ENCODE measurements at places on chromosomes 7 and 10.

GRCh38 chr7:79051915-79052314, 401.6 kb downstream of the MAGI2 start:
- H3K36me3 ChIP-seq = no peaks in the 10 kb centered on the region
- H3K27me3 ChIP-seq = no peaks in the 10 kb centered on the region
- H3K4me1 ChIP-seq = no peaks in the 10 kb centered on the region
- no peak overlapping the region for H3K27ac ChIP-seq
- DNase-seq = no peak

GRCh38 chr10:86905429-86905828, 52.0 kb downstream of the MMRN2 start:
- DNase-seq = no peak
- no peak overlapping the region for H3K27ac ChIP-seq
- peaks cover 29% of the 10 kb centered on the region for H3K36me3 ChIP-seq
- no peak overlapping the region for H3K4me3 ChIP-seq
- H3K4me1 ChIP-seq = no peaks in the 10 kb centered on the region

GRCh38 chr7:107810626-107811025, 7.6 kb upstream of the SLC26A3 start:
- DNase-seq = peak; percentile 19
- no peaks in the 10 kb centered on the region for H3K27me3 ChIP-seq
- H3K4me3 ChIP-seq = no peak overlapping the region
- H3K4me1 ChIP-seq = no peaks in the 10 kb centered on the region
- no peak overlapping the region for H3K27ac ChIP-seq

GRCh38 chr10:7251696-7252465, 159.0 kb downstream of the SFMBT2 start:
- no peak overlapping the region for H3K27ac ChIP-seq
- no peak overlapping the region for H3K4me3 ChIP-seq
- DNase-seq = no peak
- H3K4me1 ChIP-seq = no peaks in the 10 kb centered on the region
- H3K36me3 ChIP-seq = no peaks in the 10 kb centered on the region

DNA sequence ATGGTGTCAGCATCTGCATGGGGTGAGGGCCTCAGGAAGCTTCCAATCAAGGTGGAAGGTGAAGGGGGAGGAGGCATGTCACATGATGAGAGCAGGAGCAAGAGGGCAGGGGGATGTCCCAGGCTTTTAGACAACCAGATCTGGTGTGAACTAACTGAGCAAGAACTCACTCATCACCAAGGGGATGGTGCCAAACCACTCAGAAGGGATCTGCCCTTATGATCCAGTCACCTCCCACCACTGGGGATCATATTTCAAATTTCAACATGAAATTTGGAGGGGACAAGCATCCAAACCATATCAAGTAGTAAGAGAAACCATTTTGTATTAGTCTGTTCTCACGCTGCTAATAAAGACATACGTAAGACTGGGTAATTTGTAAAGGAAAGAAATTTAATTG, 33.6 kb downstream of the THNSL1 start:
- no peak for DNase-seq
- no peak overlapping the region for H3K27ac ChIP-seq
- H3K27me3 ChIP-seq = no peaks in the 10 kb centered on the region
- no peaks in the 10 kb centered on the region for H3K4me1 ChIP-seq

DNA sequence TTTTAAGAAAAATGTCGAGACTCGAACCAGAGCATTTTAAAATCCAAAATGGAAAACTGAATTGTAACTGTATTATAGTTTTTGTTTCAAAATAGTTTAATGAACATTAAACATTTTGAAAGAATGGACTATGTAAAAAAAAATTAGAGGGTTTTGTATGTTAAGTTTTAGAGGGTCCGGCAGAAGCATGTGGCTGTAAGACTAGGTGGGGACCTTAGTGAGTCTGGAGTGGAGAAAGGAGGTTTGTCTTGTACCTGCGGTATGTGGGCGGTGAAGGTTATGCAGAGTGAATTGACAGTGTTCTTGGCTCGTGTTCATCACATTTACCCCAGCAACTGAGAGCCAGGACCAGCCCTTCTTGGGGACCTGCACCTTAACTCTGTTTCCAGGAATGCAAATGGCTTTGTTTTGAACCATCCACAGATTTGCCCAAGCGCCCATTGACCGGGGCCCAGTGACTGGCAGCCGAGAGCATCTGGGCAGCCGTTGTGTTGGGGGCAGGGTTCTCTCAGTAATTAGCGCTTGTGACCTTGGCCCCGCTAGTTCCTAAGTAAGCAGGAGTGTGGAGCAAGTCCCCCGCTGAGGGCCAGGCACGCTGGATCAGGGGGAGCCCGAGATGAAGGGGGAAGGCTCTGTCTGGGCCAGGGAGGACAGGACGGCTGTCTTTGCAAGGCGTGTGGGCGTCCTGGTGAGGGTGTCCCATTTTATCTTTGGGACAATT, 1.4 kb upstream of the KLF6 start:
- DNase-seq = peak; percentile 84
- H3K4me1 ChIP-seq = peaks cover 28% of the 10 kb centered on the region
- peak overlapping the region; percentile 61 for H3K4me3 ChIP-seq
- H3K36me3 ChIP-seq = peaks cover 6% of the 10 kb centered on the region

DNA sequence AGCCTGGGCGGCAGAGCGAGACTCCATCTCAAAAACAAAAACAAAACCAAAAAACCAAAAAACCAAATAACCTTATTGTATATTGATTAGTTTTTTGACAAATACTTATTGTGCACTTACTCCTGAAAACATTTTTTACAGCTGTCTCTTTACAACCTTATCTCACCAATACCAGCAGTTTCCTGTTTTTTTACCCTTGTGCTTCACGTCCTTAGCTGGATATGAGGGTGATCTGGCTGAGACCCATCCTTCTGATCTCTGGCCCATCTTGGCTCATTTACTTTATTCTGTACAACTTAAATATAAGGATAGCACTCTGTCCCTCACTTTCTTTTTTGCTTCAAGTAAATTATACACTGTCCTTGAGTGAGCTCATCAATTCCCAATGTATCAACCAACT, 104.6 kb upstream of the DNAJB12 start:
- H3K4me1 ChIP-seq = no peaks in the 10 kb centered on the region
- no peaks in the 10 kb centered on the region for H3K36me3 ChIP-seq
- no peak overlapping the region for H3K4me3 ChIP-seq
- no peak for DNase-seq
- no peak overlapping the region for H3K27ac ChIP-seq

- peaks cover 32% of the 10 kb centered on the region for H3K27me3 ChIP-seq
- peaks cover 56% of the 10 kb centered on the region for H3K4me1 ChIP-seq
- H3K27ac ChIP-seq = no peak overlapping the region
- H3K36me3 ChIP-seq = no peaks in the 10 kb centered on the region
- peak overlapping the region; percentile 78 for H3K4me3 ChIP-seq
Measured at GRCh38 chr10:101780818-101781654, 2.2 kb downstream of the NPM3 start.

- no peak overlapping the region for H3K4me3 ChIP-seq
- no peak overlapping the region for H3K27ac ChIP-seq
- no peaks in the 10 kb centered on the region for H3K27me3 ChIP-seq
- H3K36me3 ChIP-seq = no peaks in the 10 kb centered on the region
Measured at GRCh38 chr10:47378606-47379444, 5.3 kb downstream of the ZNF488 start.

- H3K4me3 ChIP-seq = no peak overlapping the region
- peaks cover 13% of the 10 kb centered on the region for H3K4me1 ChIP-seq
- H3K27me3 ChIP-seq = no peaks in the 10 kb centered on the region
- no peaks in the 10 kb centered on the region for H3K36me3 ChIP-seq
Measured at GRCh38 chr7:136891850-136892249, 23.4 kb downstream of the CHRM2 start.

DNA sequence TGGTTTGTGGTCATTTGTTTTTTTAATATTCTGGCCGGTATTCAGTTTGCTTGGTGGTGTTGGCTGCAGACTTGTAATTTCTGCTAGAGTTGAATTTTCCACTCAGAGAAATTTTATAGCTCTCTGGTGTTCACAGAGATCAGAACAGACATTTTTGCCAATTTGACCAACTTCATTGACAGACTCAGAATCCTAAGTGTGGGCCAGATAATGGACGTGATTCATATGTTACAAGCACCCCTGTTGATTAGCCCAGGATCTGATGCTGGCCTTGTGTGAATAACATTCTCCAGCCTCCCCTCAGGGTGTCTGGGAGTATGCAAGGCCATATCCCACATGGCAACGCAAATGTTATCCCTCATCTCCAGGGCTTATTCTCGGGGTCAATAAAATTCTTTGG, 283.8 kb downstream of the C7orf25 start:
- no peak overlapping the region for H3K4me3 ChIP-seq
- DNase-seq = no peak
- H3K4me1 ChIP-seq = no peaks in the 10 kb centered on the region
- no peaks in the 10 kb centered on the region for H3K36me3 ChIP-seq
- no peaks in the 10 kb centered on the region for H3K27me3 ChIP-seq

DNA sequence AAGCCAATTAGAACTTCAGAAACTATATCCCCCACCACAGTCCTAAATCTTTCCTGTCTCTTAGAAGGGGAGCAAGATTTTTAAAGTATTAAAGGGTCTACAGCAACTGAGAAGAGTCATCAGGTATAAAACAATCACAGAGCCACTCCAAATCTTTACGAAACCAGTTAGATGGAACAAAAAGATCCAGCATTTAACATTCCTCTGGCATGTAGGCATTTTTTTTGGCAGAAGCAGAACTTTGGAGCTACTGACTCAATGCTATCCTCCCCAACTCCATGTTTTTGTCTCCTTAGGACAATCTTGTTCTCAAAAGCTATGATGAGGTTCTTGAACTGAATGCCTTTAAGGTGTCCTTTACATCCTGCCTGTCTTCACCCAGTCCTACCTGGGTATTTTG, 333.3 kb downstream of the PRPF18 start:
- H3K4me1 ChIP-seq = no peaks in the 10 kb centered on the region
- H3K36me3 ChIP-seq = no peaks in the 10 kb centered on the region
- no peaks in the 10 kb centered on the region for H3K27me3 ChIP-seq
- H3K27ac ChIP-seq = no peak overlapping the region
- DNase-seq = no peak

- H3K27me3 ChIP-seq = no peaks in the 10 kb centered on the region
- H3K36me3 ChIP-seq = no peaks in the 10 kb centered on the region
- no peaks in the 10 kb centered on the region for H3K4me1 ChIP-seq
- DNase-seq = no peak
- H3K27ac ChIP-seq = no peak overlapping the region
Measured at GRCh38 chr10:3636356-3637181, 148.4 kb downstream of the KLF6 start.

DNA sequence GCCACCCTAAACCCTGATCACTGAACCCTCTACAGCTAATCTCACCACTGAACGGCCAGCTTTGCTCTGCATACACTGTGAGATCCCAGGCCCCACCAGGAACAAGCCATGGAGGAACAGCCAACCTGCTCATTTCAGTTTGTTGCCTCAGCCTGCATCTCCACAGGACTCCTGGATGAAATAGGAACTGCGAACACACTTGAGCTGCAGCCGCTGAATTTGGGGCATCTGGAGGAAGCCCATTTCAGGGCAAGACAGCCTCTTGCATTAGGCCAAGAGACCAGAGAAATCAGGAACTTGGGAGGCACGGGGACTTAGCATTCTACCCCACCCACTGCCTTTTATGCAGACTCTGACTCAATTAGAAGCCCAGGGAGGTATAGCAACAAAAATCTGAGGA, 14.5 kb upstream of the EGR2 start:
- H3K27me3 ChIP-seq = no peaks in the 10 kb centered on the region
- H3K36me3 ChIP-seq = no peaks in the 10 kb centered on the region
- DNase-seq = peak; percentile 14
- H3K4me1 ChIP-seq = no peaks in the 10 kb centered on the region
- no peak overlapping the region for H3K27ac ChIP-seq

- H3K27me3 ChIP-seq = no peaks in the 10 kb centered on the region
- no peak for DNase-seq
- no peak overlapping the region for H3K4me3 ChIP-seq
- no peak overlapping the region for H3K27ac ChIP-seq
- 0 out of 2 replicates have a peak, but pooled peaks cover 3% of the 10 kb centered on the region for H3K4me1 ChIP-seq
Measured at GRCh38 chr7:141157138-141157765, 83.4 kb downstream of the TMEM178B start.

GRCh38 chr10:75235375-75236177, at the start of gene COMTD1:
TSS of gene COMTD1 (minus strand) at chr10:75235957. CDS start at chr10:75235928, 29 bp downstream.
- DNase-seq = peak; percentile 96
- no peak within 1 kb of the TSS for H3K27ac ChIP-seq
- no peaks in the 10 kb centered on the region for H3K27me3 ChIP-seq
- H3K4me1 ChIP-seq = peaks cover 6% of the 10 kb centered on the region
- H3K36me3 ChIP-seq = peaks cover 17% of the 10 kb centered on the region

GRCh38 chr7:100493476-100494264, 9.9 kb downstream of the NYAP1 start:
- no peak overlapping the region for H3K27ac ChIP-seq
- peaks cover 9% of the 10 kb centered on the region for H3K4me1 ChIP-seq
- peaks cover 10% of the 10 kb centered on the region for H3K27me3 ChIP-seq
- H3K36me3 ChIP-seq = no peaks in the 10 kb centered on the region

DNA sequence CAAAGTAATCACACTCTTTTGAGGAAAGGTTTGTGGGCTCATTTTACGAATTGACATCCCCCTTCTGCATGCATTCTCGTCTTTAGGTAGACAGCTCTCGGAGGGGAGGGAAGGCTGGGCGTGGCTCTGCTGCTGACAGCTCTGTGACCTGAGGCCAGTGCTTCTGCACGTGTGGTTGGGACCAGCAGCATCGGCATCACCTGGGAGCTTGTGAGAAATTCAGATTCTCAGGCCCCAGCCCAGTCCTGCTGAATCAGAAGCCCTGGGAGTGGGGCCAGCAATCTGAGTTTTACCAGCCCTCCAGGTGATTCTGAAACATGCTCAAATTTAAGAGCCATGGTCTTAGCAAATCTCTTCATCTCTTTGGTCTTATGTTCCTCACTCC, 89.4 kb downstream of the JCAD start:
- no peaks in the 10 kb centered on the region for H3K36me3 ChIP-seq
- H3K4me3 ChIP-seq = no peak overlapping the region
- DNase-seq = no peak
- H3K27ac ChIP-seq = no peak overlapping the region
- no peaks in the 10 kb centered on the region for H3K4me1 ChIP-seq

DNA sequence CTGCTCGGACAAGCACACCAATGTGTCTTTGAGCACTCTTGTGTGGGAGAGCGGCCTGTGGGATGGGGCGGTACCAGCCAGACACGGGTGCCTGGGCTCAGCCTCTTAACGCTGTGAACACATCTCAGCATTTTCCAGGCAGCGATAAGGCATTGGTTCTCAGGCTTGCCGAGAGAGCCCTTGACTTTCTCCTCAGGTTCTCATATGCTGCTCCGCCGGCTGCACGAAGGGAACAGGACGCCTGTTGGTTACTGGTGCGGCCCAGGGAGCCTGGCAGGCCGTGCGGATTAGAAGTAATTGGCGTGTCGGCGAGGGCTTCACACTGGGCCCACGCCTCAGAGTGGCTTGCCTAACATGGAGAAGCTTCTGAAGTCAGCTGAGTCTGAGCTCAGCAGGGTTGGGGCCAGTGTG, 456.7 kb upstream of the FOXK1 start:
- no peak overlapping the region for H3K4me3 ChIP-seq
- H3K27ac ChIP-seq = no peak overlapping the region
- H3K27me3 ChIP-seq = no peaks in the 10 kb centered on the region
- no peaks in the 10 kb centered on the region for H3K36me3 ChIP-seq

GRCh38 chr7:28202222-28202621, 21.6 kb upstream of the JAZF1 start:
- no peaks in the 10 kb centered on the region for H3K27me3 ChIP-seq
- no peaks in the 10 kb centered on the region for H3K36me3 ChIP-seq
- H3K4me1 ChIP-seq = no peaks in the 10 kb centered on the region
- DNase-seq = no peak
- no peak overlapping the region for H3K4me3 ChIP-seq

Measured in GM23338 (cell line).